ENCODE measurements at places on chromosomes 3 and 15.

- peak; percentile 85 for DNase-seq
Measured at GRCh38 chr15:45200799-45201556, 13.2 kb upstream of the SHF start.

DNA sequence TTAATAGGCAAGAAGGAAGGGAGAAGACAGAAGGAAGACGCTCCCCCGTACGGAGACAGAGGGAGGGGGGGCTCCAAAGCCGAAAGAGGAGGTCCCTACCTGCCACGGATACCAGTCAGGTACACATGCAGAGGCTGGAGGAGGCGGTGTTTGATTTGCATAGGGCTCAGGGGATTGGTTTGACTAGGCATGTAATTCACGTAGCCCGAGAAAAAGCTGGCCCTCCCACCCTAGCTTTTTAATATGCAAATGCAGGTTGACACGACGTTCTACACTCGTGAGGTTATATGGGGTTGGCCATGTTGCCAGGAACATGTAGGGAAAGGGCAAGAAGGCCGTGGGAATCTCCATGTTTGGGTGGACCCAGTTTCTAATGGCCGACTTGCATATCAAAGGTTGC is 29.8 kb downstream of the ZNF592 start:
- DNase-seq = no peak

- DNase-seq = no peak
Measured at GRCh38 chr3:177213801-177214535, 16.7 kb upstream of the TBL1XR1 start.

GRCh38 chr3:50122661-50123391 is 32.3 kb upstream of the SEMA3F start:
- DNase-seq = no peak

GRCh38 chr15:60079210-60079609 is 75.1 kb downstream of the FOXB1 start:
- DNase-seq = no peak
